Right renal cortex interstitium (tissue), 3 donors: ENCODE measurements at places on chromosomes 1 and 21. TPM values are rescaled to one million over a fixed set of nuclear protein-coding genes. Genes with fewer than 3 reads are reported as not detected.

Gene DMBX1
- not detected for polyA plus RNA-seq

DNA sequence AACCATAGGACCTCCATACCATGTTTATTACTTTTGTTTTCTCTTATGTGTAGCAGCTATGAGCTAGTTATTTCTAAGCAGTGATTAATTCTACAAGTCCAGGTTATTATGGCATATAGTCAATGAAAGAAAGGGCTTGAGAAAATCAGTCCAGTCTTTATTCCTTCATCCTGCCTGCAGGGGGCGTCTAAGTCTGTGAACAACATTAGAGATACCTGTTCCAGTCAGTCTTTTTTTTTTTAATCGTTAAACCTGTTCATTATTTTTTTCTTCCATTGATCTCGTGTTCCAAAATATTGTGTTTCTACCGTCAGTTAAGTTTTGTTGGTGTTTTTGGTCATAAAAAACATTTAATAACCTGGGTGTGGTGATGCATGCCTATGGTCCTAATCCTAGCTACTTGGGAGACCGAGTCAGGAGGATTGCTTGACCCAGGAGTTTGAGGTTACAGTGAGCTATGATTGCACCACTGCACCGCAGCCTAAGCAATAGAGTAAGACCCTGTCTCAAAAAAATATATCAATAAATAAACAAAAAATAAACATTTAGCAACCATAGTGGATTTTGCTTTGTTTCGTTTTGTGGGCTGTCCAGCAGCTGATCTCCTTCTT, 29.4 kb upstream of the CD2 start:
- DNase-seq = no peak

Gene DAB1
- 6.3 TPM for polyA plus RNA-seq

DNA sequence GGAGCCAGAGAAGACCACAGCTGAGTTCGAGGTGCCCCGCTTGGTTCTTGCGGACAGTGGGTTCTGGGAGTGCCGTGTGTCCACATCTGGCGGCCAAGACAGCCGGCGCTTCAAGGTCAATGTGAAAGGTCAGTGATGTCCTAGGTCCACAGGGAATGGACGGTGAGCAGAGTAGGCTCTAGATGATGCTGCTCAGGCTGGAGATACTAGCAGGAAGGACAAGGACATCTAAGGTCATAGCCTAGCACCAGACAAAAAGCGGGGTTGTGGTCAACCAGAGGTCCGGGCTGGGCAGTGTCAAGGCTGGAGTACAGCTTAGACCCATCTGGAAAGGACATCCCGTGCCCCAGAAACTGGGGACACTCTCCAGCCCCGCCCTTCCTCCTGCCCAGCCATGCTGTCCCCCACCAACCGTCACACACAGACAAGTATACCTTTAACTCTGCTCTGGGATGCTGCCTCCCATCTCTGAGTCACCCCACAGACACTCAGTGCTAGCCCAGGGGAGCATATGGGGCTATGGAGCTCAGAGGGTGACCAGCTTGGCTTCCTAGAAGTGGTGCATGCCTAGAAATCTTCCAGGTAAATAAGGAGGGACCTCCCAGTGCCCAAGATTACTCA, 8.7 kb downstream of the TIE1 start:
- no peak for DNase-seq

Gene RXRG
- 3.0 TPM for polyA plus RNA-seq

DNA sequence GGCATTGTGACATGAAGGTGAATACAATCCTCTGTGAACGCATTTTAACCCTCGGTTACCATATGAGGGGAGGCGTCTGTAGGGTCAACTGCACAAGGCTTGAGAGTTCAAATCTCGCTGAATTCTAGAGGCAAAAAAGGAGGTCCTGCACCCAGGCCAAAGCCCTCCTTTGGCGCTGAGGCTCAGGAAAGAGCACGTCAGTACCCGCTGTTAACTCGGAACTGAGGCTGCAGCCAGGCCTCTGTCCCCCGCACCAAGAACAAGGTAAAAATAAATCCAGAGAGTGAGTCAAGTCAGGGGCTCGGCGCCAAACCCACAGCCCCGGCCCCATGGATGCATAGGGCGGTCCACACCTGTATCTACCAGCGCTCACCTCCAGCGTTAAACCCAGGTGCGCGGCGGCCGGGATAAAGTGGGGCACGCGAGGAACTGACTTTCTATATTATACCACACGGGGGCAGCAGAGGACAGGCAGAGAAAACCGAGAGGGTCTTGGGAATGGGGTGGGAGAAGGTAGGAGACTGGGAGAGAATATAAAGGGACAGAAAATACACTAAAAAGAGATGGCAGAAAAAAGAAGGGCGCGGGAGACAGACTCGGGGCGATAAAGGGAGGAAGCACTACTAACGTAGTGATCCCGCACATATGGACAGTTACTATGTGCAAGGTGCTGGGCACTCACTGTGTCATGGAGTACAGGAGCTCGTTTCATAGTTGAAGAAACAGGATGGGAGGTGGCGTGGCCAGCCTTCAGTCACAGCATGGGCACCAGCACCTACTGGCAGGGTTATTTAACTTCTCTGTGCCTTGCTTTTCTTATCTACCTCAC, 54.9 kb downstream of the DMRTA2 start:
- peak; percentile 4 for DNase-seq

GRCh38 chr1:202205523-202206190, 12.1 kb downstream of the LGR6 start:
- DNase-seq = no peak

DNA sequence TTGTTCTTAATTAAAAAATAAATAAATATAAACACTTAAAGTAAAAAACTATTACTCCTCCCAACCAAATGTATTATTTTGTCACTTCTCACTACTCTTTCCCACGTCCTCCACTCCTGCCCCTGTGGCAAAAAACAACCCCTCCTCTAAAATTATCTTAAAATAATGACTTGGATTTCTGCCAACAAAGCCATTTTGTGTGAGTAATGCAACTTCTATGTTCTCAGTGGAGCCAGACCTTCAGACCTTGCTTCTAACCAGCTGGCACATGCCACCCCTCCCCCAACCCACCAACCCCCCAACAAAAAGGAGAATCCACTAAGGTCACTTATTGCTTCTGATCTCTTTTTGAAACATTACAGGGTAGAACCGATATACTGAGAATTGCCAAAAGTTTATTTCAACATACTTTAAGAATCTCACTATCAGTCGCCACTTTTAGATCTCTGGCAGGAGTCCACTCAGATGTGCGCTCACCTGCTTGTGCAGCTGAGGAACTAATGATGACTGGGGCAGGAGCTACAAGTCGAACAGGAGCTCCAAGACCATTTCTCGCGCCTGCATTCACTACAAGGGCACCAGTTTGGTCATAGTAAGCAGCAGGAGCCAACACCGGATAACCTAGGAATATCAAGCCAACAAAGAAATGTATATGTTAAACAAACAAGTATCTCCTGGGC, 58.3 kb upstream of the SDC3 start:
- no peak for DNase-seq

GRCh38 chr1:2804628-2805351, 3.3 kb upstream of the TTC34 start:
- no peak for DNase-seq

GRCh38 chr1:117171900-117172511, 38.7 kb downstream of the VTCN1 start:
- DNase-seq = no peak

DNA sequence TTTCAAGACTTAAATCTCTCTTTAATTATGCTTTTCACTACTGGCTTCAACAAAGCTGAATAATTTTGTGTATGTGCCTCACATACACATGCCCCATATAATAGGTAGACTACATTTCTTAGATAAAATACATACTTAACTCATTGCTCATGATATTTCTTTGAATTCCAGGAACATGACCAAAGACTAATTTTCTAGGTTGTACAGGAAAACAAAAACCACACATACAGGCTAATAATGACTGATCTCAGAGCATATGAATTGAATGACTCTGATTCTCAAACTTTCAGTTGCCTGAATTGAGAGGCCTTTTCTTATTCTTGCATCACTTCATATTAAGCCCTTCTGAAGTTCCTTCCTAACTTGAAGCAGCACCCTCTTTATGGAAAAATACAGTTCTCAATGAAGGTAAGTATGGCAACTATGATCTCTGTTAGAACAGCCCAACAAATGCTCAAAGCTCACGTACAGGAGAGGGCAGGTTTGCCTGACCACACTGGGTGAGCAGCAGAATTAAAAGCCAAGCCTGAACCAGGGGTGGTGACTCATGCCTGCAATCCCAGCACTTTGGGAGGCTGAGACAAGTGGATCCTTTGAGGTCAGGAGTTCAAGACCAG, 22.6 kb upstream of the UAP1 start:
- no peak for DNase-seq

DNA sequence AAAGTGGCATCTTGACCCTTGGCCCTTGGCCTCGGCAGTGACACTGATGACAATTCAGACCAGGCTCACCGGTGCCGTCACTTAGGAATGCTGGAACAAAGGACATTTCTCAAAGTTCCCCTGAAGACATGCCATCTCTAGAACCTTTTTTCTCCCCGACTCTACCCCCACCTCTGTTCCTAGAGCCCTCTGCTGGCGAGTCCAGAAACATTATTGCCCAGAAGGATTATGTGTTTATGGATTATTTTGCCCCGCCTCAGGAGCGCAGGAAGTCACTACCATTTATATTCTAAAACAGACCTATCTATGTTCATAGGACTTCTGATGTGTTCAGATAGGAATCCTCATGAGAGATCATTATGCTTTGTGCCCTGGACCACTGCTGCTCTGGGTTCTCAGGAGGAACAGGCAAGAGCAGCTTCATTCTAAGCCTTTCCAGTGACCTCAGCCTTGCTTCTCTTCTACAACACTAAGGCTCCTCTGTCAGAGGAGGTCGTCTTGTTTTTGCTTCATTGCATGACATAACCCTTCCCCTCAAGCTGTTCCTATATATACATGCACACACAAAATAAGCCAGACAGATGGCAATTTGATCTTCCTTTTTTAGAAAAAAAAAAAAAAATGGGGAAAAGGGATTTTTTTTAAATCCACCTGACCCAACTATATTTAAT, 12.4 kb upstream of the SHISA4 start:
- no peak for DNase-seq

DNA sequence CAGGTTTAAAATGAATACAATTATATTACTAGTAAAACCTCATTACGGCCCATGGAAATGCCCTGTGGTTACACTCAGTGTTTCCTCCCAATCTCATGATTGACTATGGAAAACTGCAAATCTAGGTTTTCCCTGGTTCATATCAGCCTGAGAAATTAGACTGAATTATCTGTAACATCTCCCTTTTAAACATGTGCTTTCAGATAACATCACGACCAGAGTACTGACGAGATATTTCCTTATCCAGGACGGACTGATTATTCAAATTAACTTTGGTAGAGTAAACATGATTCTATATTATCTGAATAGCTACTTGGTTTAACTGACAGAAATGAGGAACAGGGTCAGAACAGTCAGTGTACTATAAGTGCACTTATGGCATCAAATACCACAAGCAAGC, 82.3 kb downstream of the RGS7 start:
- DNase-seq = no peak

Gene FCAMR
- polyA plus RNA-seq = 5.9 TPM

DNA sequence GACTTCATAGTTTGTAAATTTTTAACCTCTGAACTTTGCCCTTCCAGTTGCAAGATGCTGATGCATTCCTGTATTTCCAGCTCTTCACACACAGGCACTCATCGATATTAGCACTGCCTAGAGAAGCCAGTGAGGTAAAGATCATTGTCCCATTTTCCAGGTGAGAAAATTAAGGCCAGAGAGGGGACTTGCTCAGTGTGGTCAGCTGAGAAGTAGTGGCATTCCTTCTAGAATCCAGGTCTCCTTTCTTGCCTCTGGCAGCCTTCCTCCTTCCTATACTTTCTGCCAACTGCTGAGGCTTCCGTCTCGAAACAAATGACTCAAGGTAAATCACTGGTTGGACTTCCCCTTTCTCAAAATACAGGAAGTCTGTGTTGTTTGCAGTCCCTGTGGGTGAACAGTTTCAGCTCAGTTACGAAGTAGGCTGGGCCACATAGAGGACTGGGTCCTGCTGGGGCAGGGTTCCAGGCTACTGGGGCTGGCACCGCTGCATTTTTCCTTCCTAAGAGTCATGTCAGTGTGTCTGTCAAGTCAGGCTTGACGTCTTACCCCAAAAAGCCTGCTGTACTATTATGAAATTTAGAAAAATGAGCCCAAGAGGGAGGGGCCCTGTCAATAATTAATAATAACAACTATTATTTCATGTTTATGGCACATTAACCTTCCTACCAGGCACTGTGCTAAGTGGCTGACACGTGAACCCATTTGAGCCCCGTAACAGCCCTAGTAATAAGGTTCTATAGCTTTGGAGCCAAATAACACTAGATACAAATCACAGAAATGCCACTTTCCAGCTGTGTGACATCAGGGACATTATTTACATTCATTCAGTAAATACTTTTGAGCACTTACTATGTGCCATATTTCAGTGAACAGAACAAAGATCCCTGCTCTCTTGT, 16.6 kb upstream of the RNF19B start:
- DNase-seq = no peak

DNA sequence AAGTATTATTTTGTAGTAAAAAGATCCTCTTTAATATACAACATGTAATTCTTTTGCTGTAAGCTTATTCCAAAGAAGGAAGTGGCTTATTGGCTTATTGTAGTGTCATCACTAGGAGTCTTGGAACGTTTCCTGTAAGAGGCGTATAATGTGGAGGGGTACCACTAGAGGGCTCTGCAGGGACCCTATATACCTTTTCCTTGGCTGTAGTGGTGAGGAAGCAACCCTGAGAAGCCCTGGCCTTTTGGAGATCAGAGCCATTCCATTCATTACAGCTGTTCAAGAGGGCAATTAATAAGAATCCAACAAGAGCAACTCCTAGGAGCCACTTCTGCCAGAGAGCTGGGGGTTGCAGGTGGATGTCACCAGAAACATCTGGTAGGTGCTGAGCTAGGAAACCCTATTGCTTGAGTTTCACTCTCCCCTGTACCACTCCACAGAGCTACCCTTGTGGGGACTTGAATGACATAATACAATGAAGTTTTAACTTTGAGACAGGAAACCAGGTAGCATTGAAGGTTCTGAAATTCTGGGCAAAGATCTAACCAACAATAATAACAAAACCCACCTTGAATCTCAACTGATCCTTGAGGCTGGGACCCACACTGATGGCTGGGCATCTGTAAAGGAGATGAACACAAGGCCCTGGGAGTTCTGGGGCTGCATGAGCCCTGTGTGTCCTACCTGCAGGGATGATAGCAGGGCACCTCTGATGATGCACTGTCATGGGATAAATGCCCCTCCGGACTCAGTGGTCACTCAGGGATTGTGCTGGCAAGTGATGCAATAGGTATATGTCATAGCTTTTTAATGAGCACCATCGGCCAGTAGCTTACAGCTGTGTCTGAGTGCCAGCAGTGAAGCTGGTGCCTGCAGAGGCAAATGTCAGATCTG, 160.2 kb upstream of the COA6 start:
- no peak for DNase-seq
